Skin of body (tissue), 3 donors: ENCODE measurements at places on chromosomes 13 and 19.

- DNase-seq = no peak
These were observed 83.3 kb upstream of the OLFM4 start for GRCh38 chr13:52945348-52945747.

- no peak for DNase-seq
These were observed 60.2 kb upstream of the UQCRFS1 start for GRCh38 chr19:29273000-29273640.

DNA sequence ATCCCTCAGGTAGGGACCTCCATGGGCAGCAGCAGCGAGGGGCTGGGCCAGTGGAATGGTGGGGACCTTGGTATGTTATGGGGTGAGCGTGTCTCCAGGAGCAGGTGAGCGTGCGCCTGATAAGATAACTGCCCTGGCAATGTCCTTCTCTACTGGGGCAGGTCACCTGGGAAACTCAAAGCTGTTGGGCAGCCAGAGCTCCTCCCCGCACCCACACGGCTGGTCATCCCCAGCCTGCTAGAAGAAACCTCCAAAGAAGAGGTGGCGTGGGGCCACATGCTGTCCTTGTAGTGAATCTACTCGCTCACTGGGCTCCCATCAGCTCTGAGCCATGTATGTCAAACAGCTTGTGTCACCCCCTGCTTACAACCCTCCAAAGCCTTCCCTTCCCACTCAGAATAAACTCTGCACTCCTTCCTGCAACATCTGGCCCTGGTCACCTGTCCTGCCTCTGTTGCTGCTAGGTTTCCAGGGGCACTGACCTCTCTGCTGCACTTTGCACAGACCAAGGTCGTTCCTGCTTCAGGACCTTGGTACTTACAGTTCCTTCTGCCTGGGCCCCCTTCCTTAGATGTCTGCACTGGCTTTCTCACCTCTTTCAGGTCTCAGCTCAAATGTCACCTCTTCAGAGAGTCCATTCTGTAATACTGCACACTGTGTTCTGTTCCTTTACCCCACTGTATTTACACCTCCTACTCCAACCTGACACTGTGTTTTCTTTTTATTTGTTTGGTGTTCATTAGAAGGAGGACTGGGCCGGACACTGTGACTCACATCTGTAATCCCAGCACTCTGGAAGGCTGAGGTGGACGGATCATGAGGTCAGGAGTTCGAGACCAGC, 1.8 kb upstream of the ATP4A start:
- no peak for DNase-seq

GRCh38 chr13:76954538-76954937, 6.2 kb downstream of the ACOD1 start:
- no peak for DNase-seq
